ENCODE measurements at places on chromosomes 1 and 21.

GRCh38 chr1:221994274-221994698 is 252.4 kb upstream of the DUSP10 start:
- peak; percentile 53 for DNase-seq

DNA sequence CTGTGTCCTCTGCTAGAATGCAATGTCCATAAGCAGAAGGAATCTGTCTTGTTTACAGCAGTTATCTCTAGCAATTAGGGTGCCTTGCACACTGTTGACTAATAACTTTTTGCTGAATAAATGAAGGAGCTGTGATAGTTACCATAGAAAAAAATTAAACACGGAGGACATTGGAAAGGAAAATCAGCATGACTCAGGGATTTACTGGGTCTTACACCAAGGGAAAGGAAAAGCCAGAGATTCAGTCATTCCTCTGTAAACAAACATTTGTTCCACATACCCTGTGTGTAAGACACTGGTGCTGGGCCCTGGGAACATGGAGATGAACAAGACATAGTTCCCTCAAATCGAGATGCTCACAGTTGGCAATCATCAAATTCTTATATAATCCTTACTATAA is 183.3 kb downstream of the PTGER3 start:
- DNase-seq = no peak

DNA sequence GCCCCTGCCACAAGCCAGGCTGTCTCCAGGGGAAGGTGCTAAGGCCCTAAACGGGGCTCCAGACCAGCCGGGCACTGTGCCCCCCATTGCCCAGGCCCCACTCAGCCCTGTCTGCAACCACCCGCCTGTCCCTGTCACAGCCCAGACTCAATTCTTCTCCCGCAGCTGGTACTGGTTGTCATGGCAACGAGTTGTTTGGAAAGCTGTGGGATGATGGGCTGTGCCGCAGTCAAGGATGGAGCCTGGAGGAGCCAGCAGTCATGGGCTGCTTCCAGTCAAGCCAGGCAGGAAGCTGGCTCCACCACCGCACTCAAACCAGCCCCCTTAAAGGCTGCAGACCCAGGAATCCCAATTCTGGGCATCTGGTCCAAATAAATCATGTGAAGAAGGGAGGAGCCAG is 4.2 kb downstream of the SPOCD1 start:
- no peak for DNase-seq

DNA sequence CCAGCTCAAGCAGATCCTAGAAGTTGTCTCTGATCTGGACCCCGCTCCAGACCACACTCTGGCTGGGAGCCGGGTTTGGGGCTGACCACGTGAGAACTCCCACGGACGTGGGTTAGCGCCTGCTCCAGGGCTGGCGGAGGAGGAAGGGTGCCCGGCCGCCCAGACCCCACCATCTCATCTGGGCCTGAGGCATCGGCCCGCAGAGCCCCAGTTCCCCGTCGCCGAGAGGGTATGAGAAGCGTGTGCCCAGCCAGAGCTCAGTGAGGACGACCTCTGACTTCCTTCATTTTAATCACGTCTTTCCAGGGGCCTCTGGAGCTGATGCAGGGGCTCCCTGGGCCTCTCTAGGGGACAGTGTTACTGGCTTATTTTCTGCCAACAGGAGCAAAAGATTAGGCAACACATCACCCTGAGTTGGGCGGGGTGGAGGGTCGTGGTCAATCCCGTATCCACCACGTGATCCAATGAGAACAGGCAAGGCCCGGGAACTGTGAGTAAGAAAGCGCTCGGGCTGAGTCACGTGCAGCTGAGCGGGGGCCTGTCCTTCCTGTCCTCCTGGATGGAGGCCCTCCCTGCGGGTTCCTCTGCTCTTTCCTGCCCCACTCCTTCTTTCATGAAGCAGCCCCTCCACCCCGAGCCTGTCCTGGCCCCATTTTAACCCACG is 81.1 kb downstream of the SIK1 start:
- no peak for DNase-seq

- no peak for DNase-seq
Measured at GRCh38 chr21:45598109-45598508, 45.4 kb upstream of the PCBP3 start.

- no peak for DNase-seq
Measured at GRCh38 chr1:101293461-101294051, 56.7 kb downstream of the S1PR1 start.

- no peak for DNase-seq
Measured at GRCh38 chr1:192602757-192603156, 27.2 kb downstream of the RGS1 start.

All from COLO829 (cell line).